ENCODE measurements at places on chromosomes 11 and 22. TPM values are rescaled to one million over a fixed set of nuclear protein-coding genes. Genes with fewer than 3 reads are reported as not detected.

Gene SCGB1D2
- polyA plus RNA-seq = not detected

Gene OR10A2
- polyA plus RNA-seq = not detected

Gene CASP4
- 39.1 TPM for polyA plus RNA-seq

Gene PGR
- 1.7 TPM for polyA plus RNA-seq

Gene SNX19
- polyA plus RNA-seq = 37.8 TPM

Gene TSSK2
- polyA plus RNA-seq = 0.25 TPM

Gene TIMM10B
- 35.1 TPM for polyA plus RNA-seq

Gene APOA1
- 5.2 TPM for polyA plus RNA-seq

Gene RAG2
- not detected for polyA plus RNA-seq

Gene ACR
- 0.30 TPM for polyA plus RNA-seq

Gene CXCR5
- polyA plus RNA-seq = 0.38 TPM

Gene ELMOD1
- polyA plus RNA-seq = 0.14 TPM

Gene CTSF
- polyA plus RNA-seq = 92.1 TPM

Gene EFCAB6
- polyA plus RNA-seq = 0.71 TPM

Gene FAM89B
- 82.7 TPM for polyA plus RNA-seq

Gene CLDN5
- 148 TPM for polyA plus RNA-seq

Gene GSTT2B
- 30.4 TPM for polyA plus RNA-seq

Gene ROM1
- 18.9 TPM for polyA plus RNA-seq

Gene ESAM
- polyA plus RNA-seq = 66.2 TPM

Gene OR4A16
- polyA plus RNA-seq = not detected

Gene NXPE1
- polyA plus RNA-seq = 0.08 TPM

Gene KREMEN1
- polyA plus RNA-seq = 16.7 TPM

Gene PLAAT5
- 4.3 TPM for polyA plus RNA-seq

Gene ROBO4
- 13.5 TPM for polyA plus RNA-seq

Gene APLP2
- polyA plus RNA-seq = 364 TPM

Gene TBX1
- 1.4 TPM for polyA plus RNA-seq

Gene CCDC73
- polyA plus RNA-seq = not detected

Gene OR51I1
- polyA plus RNA-seq = not detected

Gene RIC3
- 8.8 TPM for polyA plus RNA-seq

Gene SOX6
- 1.6 TPM for polyA plus RNA-seq

Gene ACRV1
- 0.08 TPM for polyA plus RNA-seq

Gene LDHAL6A
- polyA plus RNA-seq = not detected

Gene OR8I2
- not detected for polyA plus RNA-seq

Gene TRIM49
- not detected for polyA plus RNA-seq

Gene ISX
- polyA plus RNA-seq = not detected

Gene INSC
- 0.68 TPM for polyA plus RNA-seq

Gene GP1BB
- polyA plus RNA-seq = 2.2 TPM

Gene LZTR1
- polyA plus RNA-seq = 48.1 TPM

Gene TENM4
- polyA plus RNA-seq = 1.5 TPM

Gene TRIM6
- 4.1 TPM for polyA plus RNA-seq

Gene OR5D14
- polyA plus RNA-seq = not detected

Gene NRIP3
- 2.1 TPM for polyA plus RNA-seq

Gene RASSF10
- polyA plus RNA-seq = 0.71 TPM

Gene IGLL1
- not detected for polyA plus RNA-seq

Gene CD3E
- 3.6 TPM for polyA plus RNA-seq

Gene OR4C16
- not detected for polyA plus RNA-seq

Gene SYT8
- polyA plus RNA-seq = 35.6 TPM

Gene INS
- 0.30 TPM for polyA plus RNA-seq

Gene DEFB131B
- not detected for polyA plus RNA-seq

Gene KDM4E
- polyA plus RNA-seq = not detected
